Lower leg skin (tissue), 4 donors: ENCODE measurements at places on chromosomes 16 and 17.

DNA sequence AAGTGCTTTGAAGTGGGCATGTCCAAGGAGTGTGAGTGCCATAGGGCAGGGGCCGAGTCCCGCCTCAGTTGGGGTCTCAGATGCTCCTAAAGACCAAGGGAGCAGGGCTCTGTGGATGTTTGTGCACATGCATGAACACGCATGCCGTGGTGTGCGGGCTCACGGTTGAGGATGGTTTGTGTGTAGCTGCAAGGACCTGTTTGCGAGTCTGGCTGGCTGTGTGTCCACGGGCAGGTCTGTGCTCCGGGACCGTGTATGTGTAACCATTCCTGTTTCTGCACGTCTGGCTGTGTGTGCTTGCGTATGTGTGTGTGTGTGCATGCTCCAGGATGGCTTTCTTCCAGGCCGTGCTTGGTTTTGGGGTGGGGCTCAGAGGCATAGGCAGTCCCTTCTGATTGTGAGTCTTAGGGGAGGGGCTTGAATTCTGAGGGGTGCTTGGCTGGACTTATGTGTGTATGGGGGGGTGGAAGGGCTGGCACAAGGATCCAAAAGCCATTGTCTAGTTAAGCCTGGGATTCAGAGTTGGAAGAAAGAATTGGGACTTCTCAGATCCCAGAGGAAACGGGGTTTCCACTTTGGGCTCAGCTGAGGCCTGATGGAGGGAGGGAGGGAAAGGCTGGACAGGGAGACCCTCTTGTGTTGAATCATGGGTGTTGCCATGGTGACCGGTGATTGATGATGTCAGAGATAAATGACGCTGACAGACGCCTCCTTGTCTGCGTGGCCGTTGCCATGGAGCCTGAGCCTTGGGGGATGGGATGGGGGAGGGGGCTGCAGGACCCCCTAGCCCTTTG lies 14.4 kb downstream of the GJD3 start:
- DNase-seq, result peak; percentile 69

GRCh38 chr16:1056196-1056595 lies 16.4 kb upstream of the SSTR5 start:
- DNase-seq, result no peak

DNA sequence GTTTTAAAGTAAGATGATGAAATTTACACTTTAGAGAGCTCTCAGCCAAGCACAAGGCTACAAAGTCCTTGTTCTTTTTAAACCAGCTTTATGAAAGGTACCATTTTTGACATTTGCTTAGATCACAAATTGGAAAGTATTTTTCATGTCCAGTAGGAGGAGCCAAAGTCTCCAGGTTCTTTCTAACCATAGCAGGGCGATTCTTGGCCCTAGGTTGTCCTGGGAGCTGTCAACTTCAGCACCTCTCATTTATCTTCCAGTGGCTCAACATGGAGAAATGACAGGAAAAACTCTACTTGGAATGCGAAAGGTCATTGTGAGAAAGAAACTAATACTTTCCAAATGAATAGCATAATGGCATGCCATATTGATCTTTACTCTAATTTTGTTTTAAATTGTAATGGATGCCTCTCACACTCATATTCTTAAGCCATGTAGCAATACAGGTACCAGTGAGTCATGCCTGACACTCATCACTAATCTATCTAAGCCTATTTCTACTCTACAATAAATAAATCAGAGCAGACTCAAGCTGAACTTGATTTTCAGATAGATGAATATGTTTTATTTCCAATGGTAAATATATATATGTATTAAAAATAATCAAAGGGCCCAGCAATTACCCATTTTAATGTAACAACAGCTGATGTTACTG lies 919.1 kb upstream of the EEF2KMT start:
- no peak for DNase-seq

DNA sequence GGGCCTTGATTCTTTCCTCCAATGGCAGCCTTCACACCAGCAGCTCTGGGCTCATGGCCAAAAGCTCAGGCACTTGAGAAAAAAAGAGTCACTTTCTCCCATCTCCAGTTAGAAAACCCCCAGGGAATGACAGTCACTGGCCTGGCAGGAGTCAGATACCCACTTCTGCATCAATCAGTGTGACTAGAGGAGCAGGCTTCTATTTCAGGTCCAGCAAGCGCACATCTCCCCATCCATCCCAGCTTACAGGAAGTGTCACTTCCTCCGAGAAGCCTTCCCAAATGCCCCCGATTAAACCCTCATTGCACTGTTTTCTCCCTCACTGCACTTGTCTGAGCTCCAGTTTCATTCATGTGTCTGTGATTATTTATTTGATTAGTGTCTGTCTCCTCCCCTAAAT lies 30.4 kb upstream of the CCL1 start:
- DNase-seq, result no peak

DNA sequence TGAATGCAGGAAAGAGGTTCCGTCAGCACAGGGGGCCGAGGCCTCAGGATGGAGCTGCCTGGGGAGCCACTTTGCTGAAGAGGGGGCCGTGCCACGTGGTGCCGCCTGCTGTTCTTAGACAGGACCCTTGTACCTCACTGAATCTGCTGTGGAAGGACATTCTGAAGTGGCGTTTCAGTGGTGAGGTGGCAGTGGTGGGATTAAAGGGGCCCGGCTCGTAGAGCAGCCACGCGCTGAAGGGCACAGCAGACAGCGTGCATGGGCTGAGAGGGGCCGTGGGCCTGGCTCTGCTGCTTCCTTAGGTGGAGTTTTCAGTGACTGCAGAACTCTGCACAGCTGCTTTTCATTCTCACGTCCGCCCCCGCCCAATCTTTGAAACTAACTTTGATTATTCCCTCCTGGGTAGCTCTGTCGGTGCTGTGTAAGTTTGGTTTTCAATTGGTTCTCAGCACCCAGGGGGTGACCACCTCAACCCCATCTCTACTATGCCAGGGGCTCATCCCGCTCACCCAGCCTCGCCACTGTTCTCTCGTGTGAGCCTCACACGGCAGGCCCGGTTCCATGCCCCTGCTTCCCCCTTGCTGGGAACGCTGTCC lies 70.3 kb downstream of the SEC14L1 start:
- no peak for DNase-seq

GRCh38 chr16:15775209-15775608 lies 81.6 kb downstream of the MYH11 start:
- DNase-seq, result no peak

DNA sequence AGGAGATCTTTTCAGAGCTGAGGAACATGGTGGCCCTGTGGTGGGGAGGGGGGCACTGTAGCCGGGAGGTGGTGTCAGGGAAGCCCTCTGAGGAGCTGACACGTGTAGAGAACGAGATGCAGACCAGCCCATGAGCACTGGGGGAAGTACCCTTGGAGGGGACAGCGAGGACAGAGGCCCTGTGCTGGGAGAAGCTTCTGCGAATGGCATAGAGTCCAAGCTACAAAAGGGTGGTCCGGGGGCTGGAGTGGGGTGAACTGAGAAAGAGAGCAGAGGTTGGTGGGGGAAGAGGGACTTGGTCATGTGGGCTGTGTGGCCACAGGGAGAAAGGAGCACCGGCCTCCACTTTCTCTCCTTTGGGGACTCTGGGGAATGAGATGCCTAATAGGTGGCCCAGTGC lies 270.8 kb downstream of the CBLN1 start:
- DNase-seq, result no peak

DNA sequence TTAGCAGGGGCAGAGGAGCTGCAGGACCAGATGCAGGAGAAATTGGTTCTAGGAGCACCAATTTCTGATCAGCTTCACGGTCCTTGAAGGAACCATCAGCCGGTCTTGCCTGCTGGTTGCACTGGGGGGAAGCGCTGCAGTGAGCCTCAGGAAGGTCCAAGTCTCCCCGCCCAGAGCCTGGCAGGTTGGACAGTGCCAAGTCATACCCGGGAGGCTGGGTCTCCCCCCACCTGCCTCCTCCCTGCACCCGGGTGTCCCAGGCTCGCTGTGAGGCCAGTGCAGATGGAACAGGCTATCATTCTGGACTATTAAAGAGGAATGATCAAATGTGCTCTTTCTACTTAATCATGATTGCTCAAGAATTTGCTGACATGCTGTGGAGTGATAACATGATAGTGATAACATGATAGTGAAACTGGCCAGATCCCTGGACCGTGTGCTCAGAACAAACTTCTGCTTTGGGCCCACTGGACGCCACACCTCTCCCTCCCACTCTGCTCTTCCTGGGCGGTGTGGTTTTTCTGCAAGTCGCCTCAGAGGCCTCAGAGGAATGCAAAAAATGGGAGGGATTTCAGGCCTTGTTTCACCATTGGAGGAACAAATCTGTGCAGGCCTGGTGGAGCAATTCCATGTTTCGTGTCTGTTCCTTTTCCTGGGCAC lies 236.0 kb downstream of the IRF8 start:
- DNase-seq, result no peak
